Kidney (tissue), 22 donors: ENCODE measurements at places on chromosomes 4 and X. TPM values are rescaled to one million over a fixed set of nuclear protein-coding genes. Genes with fewer than 3 reads are reported as not detected.

DNA sequence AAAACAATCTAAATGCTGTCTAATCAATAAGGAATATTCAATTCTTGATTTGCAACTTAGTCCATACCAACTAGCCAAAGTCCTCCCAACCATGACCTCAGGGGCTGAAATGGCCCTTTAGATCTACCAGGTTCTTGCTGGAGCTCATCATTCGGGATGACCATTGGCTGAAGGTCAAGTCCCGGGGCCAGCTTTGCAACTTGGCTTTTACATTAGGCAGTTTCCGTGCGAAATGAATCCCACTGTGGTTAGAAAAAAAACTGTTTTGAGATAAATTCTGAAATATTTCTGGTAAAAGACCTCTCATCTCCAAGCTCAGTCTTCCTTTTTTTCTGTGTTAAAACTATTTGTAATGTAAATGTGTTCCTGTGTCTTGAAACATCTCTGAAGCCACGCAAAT is 178.6 kb downstream of the TENM3 start:
- no peak for DNase-seq

- no peak for DNase-seq
Observed at GRCh38 chr4:94653984-94654609, 103.7 kb upstream of the BMPR1B start.

- DNase-seq, result peak; percentile 84
Observed at GRCh38 chr4:183986971-183987946, 82.2 kb downstream of the STOX2 start.

- no peak for DNase-seq
Observed at GRCh38 chrX:9953396-9953795, 13.8 kb upstream of the CLDN34 start.

GRCh38 chrX:75301060-75301459 is 27.2 kb downstream of the UPRT start:
- DNase-seq, result no peak

GRCh38 chr4:181601103-181601502 is 642.1 kb upstream of the TENM3 start:
- DNase-seq, result no peak

GRCh38 chrX:40166582-40166981 is 68.8 kb upstream of the BCOR start:
- no peak for DNase-seq

- DNase-seq, result no peak
Observed at GRCh38 chr4:170446782-170447181, 357.0 kb upstream of the AADAT start.

- DNase-seq, result no peak
Observed at GRCh38 chrX:97050392-97050791, 166.7 kb downstream of the RPA4 start.

DNA sequence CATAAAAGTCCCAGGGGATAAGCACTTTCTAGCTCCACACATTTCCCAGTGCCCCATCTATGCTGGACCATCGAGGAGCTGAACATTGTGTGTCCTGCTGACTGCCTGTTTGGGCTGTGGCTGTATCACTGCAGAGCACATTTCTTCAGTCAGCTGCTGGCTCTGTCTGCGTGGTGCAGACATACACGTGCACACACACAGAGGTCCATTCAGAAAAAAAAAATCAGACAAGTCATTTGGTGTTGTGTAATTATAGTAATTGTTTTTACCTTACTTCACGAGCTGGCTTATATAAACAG is 1.1 kb upstream of the PDLIM3 start:
- DNase-seq, result no peak

DNA sequence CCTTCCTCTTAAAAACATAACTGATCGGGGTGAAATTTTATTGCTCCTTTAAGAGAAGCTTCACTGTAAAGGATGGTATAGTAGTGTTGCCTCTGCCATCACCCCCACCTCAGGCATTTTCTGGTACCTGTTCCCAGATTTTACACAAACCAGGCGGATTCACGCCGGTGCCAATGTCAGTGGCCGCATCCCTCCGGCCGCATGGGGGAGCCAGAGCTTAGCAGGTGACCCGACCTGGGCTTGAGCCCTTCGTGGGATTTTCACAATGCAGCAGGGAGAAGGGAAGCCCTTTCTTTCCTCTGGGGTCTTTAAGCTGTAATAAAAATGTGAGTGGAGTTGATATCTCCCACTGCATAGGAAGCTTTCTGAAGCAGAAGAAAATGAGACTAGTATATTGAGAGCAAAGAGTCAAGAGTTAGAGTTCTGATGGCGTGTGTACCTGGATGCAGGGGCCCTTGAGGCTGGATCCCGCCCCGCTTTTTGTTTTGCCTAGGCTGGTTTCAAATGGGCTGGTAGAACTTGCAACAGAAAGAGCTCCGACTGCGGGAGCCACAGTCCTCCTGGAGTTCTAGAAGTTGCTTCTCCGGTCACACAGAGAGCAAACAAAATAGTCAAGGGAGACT is 59.4 kb downstream of the POLR2B start:
- DNase-seq, result peak; percentile 78

DNA sequence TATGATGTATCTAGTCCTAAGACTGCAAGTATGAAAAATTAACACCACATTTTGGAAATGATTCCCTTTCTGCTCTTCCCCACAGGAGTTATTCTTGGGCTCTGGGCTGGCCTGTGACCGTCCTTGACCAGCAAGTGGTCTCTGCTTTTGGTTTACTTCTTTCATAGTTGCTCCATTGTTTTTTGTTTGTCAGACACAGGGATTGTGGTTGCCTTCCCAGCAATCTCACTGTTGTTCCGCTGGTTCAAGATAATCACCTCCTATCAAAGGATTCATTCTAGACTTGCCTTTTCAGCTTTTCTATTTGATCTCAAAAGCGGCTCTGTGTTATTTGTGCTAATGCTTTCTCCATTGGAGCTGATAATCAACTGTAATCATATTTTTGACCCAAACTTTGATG is 218.8 kb downstream of the MGST2 start:
- DNase-seq, result no peak

DNA sequence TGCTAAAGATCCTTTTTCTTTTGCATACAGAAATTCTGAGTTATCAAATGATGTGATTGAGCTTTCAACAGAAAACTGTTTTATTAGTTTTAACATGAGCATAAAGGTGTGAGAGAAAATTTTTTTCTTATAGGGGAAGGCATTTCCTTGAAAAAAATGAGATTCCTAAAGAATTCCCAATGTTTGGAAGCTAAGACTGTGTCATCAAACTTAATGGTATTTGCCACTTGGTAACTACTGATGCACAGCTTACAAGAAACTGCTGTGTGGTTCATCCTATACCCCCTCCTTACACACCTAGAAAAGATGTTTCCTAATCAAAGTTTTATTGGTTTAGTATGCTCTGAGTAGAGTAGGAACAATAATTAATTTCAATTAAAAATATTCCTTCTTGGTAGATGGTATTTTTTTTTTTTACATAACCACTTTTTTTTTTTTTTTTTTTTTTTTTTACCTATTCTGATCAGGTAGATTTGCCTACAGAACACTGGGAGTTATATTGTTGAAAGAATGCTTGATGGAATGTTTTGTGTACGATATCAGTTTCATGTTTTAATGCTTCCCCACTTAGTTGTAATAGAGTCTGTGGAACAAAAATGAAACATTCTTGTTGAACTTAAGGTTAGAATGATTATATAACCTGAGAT is 6.0 kb downstream of the PTPN13 start:
- no peak for DNase-seq

DNA sequence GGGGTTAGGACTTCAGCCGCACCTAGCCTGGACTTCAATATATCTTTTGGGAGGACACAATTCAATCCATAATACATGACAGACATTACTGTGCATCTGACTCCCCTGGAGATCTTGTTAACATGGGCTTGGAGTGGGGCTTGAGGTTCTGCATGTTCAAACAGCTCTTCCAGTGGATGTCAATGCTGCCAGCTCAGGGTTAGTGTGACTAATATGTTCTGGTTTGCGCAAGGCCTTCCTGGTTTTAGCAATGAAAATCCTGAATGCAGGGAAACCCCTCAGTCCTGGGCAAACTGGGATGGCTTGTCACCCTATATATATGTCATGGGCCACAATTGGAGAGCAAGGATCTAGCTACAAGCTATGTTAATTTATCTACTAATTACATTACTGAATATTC is 2.7 kb upstream of the TSPAN7 start:
- no peak for DNase-seq

GRCh38 chr4:154807042-154807630 is 26.1 kb downstream of the RBM46 start:
- no peak for DNase-seq

XPNPEP2 gene
- 78.6 TPM for polyA plus RNA-seq

ART3 gene
- not detected for polyA plus RNA-seq

CSAG1 gene
- polyA plus RNA-seq, result not detected

CXorf65 gene
- not detected for polyA plus RNA-seq

NR3C2 gene
- 8.7 TPM for polyA plus RNA-seq

GAB3 gene
- 0.95 TPM for polyA plus RNA-seq
